Spinal cord (tissue), 10 donors: ENCODE measurements at places on chromosomes 5 and 9. TPM values are rescaled to one million over a fixed set of nuclear protein-coding genes. Genes with fewer than 3 reads are reported as not detected.

The MTREX gene
- total RNA-seq: 92.6 TPM

The SNCB gene
- 47.2 TPM for total RNA-seq

The SLC6A7 gene
- total RNA-seq: 11.3 TPM

DNA sequence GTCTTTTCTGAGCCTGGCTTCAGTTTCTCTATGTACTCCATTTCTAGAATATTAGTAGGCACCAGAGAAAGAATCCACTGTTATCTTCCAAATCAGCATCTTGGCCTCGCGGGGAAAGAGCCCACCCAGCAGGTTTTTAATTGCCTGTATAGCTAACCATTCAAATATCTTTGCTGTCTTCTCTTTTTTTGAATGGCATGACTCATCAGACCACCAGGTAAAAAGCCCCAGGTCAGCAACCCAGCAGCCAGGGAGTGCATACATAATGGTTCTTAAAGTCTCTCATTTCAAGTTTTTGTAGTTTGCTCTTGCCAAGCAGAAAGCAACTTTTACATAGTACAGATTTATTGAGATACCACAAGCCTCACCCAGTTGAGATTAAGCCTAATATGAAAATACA is 50.7 kb downstream of the TMEM167A start:
- no peak for DNase-seq
